BJ (cell line): ENCODE measurements at places on chromosomes 16 and 17.
A peak's percentile ranks its signal among the peaks of the same experiment; 100 is the strongest.

- DNase-seq = no peak
Measured at GRCh38 chr16:52577130-52577706, 30.3 kb upstream of the TOX3 start.

DNA sequence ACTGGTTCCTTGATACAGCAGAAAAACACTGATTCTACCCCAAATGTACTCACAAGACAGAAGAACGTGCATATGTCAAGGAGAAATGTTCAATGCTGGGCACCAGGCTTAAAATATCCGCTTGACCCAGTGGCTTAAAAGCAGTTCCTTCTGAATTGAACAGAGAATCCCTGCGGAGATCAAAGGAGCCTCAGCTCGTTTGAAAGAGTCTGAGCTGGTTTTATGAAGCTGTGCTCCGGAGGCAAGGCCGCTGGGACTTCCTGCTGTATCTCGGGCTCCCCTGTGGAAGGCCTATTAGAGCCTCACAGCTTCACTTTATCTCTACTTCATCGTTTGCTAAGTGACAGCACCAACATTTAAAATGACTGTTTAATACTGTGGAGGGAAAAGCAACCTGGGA, 2.2 kb downstream of the LMF1 start:
- no peak for DNase-seq

GRCh38 chr17:12637745-12638651, 27.7 kb upstream of the MYOCD start:
- DNase-seq = no peak

GRCh38 chr16:51439271-51439670, 288.2 kb upstream of the SALL1 start:
- DNase-seq = no peak

GRCh38 chr17:46141645-46142044, 51.6 kb downstream of the KANSL1 start:
- DNase-seq = no peak

DNA sequence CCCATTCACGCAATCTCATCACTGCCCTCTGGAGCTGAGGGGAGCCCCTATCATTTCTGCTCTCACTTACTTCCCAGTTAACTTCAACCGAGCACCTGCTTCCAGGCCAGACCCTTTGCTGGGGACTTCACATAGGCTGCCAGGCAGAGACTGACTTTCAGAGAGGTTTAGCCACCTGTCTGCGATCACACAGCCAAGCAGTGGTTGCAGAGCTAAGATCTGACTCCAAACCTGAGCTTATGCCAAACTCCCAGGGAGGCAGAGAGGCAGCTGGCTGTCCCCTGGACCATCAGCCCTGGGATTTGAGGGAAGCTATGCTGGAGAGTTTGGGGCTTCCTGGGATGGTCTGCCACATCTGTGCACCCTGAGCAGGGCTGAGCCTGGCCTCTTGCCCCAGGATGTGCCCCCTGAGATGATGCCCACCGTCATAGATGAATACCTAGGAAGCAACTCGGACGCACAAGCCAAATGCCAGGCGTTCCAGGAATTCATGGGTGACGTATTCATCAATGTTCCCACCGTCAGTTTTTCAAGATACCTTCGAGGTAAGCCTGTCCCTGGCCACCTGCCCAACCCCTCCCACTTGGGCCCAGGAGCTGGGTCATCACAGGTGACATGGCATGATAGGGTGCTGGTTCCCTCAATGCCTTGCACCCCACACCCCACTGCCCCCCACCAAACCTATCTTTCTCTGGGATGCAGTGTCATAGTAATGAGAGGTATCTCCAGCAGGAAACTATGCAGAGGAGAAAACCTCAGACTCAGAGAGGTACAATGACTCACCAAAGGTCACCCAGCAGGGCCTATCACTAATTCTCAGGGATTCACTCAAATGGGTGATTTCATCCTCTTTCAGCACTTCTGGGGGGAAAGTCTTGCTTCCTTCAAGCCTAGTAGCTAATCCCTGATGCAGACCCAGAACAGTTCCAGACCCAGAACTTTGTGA, 10.0 kb downstream of the CES3 start:
- no peak for DNase-seq

GRCh38 chr17:9071811-9072498, 50.6 kb downstream of the NTN1 start:
- no peak for DNase-seq

DNA sequence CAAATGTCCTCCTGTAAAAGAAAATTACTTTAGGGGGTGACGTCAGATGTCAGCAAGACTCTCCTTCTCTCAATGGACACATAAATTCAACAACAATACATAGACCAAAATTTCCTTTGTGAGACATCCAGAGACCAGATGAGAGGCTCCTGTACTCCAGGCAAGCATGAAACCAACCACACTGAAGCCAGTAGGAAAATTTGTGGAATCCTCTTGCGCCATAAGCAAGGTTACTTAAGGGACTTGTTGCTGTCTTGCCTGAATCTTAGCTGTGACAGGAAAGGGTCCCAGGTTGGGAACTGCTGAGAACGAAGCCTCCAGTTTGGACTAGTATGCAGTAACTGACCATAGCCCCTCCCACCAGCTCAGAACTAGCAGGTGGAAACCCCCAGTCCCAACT, 56.0 kb downstream of the CEP112 start:
- no peak for DNase-seq

- DNase-seq = no peak
Measured at GRCh38 chr16:23131036-23131435, 18.2 kb downstream of the USP31 start.

- DNase-seq = no peak
Measured at GRCh38 chr16:56604966-56605365, 3.4 kb upstream of the MT2A start.

- no peak for DNase-seq
Measured at GRCh38 chr17:20989481-20989880, 53.3 kb downstream of the USP22 start.

GRCh38 chr16:26729951-26730541, 336.7 kb upstream of the C16orf82 start:
- no peak for DNase-seq

DNA sequence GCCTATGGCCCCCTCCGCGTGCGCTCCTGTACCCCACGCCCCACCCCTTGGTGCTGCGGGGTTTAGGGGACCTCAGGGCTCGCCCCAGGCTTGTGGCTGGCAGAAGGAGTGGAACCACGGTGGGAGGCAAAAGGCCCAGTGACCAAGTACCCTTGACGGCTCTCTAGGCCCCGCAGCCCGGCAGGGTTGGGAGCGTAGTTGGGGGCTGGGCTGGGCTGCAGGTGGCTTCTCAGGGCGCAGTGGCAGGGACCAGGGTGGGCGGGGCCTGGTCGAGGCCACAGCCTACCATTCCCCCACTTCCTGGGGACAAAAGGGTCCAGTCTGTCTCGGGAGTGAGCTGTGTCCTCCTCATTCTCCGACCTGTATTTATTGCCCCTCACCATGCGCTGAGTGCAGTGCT, 124.9 kb downstream of the RBFOX3 start:
- no peak for DNase-seq

GRCh38 chr17:27563532-27563931, 67.5 kb upstream of the LGALS9 start:
- DNase-seq = no peak

GRCh38 chr17:43946781-43947180, 4.5 kb upstream of the PPY start:
- DNase-seq = no peak

- no peak for DNase-seq
Measured at GRCh38 chr17:52986056-52986662, 827.6 kb upstream of the CA10 start.

- peak; percentile 89 for DNase-seq
Measured at GRCh38 chr17:14737984-14738651, 437.2 kb downstream of the HS3ST3B1 start.

GRCh38 chr17:35191001-35191695, 3.0 kb downstream of the SLC35G3 start:
- no peak for DNase-seq

- no peak for DNase-seq
Measured at GRCh38 chr16:75660726-75661302, 13.2 kb downstream of the TERF2IP start.

- DNase-seq = no peak
Measured at GRCh38 chr17:17377071-17377967, 74.1 kb downstream of the NT5M start.

- no peak for DNase-seq
Measured at GRCh38 chr17:41593306-41593981, 6.7 kb upstream of the KRT14 start.

- DNase-seq = no peak
Measured at GRCh38 chr17:42509841-42510240, 26.2 kb upstream of the NAGLU start.

DNA sequence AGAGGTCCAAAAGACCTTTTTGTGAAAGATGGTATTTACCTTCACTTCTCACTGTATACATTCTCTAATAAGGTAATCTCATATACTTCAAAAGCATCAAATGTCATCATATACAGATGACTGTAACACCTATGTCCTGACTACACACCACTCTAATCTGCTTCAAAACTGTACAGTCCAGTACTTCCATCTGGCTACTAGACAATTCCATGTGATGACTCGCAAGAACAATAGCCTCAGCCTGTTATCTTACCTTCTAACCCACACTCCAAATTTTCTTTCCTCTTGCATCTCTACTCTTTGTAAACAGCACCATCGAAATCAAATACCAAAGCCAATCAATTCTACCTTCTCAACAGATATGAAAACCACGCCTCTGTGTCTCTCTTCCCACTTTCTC, 24.1 kb downstream of the MYO1D start:
- no peak for DNase-seq

- DNase-seq = no peak
Measured at GRCh38 chr17:27473748-27474609, 17.7 kb downstream of the KSR1 start.

- no peak for DNase-seq
Measured at GRCh38 chr17:41539071-41539492, 11.0 kb upstream of the KRT19 start.

- no peak for DNase-seq
Measured at GRCh38 chr17:75289832-75290337, 652 bp upstream of the SLC25A19 start.

GRCh38 chr17:62309396-62309795, 71.0 kb upstream of the EFCAB3 start:
- no peak for DNase-seq

DNA sequence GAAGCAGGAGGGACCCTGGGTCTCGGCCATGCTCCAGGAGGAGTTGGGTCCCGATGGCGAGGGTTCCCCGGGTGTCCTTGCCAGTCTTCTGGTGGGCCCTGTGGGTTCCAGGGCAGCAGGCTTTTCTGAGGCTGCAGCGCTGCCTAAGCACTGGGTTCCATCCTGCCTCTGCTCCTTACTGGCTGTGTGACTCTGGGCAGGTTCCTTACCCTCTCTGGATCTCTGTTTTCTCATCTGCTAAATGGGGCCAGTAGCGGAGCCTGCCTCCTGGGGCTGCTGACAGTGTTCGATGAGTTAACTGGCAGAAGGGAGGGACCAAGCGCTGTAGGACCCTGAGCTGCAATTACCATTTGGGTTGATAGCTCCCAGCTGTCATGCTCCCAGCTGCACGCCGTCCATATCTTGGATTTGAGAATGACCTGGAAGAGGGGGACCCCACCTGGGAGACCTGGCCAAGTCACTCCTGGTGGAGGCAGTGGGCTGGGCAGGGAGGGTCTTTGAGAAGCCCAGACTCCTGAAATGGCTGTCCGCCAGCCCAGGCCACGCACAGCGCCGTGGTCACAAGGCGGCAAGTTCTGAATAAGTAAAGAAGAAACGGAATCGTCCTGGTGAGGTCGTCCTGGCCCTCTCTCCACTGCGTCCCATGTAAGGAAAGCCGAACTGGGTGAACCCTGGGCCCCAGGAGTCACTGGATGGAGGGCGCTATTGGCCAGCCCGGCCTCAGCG, 47.2 kb upstream of the GSE1 start:
- no peak for DNase-seq

DNA sequence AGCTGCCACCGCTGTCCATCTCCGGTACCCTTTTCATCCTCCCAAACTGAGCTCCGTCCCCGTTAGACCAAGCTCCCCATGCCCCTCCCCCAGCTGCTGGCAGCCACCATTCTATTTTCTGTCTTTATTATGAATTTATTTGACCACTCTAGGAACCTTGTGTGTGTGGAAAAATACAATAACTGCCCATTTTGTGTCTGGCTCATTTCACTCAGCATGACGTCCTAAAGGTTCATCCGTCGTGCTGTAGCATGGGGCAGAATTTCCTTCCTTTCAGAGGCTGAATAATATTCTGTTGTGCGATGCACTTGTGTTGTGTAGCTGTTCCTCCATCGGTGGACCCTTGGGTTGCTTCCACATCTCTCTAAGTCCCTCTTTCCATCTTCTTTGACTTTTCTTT, 263.1 kb downstream of the SEC14L1 start:
- DNase-seq = no peak

GRCh38 chr17:31392856-31393748, 1.6 kb downstream of the RAB11FIP4 start:
- DNase-seq = no peak

- DNase-seq = no peak
Measured at GRCh38 chr17:77811521-77811920, 147.0 kb upstream of the TNRC6C start.

DNA sequence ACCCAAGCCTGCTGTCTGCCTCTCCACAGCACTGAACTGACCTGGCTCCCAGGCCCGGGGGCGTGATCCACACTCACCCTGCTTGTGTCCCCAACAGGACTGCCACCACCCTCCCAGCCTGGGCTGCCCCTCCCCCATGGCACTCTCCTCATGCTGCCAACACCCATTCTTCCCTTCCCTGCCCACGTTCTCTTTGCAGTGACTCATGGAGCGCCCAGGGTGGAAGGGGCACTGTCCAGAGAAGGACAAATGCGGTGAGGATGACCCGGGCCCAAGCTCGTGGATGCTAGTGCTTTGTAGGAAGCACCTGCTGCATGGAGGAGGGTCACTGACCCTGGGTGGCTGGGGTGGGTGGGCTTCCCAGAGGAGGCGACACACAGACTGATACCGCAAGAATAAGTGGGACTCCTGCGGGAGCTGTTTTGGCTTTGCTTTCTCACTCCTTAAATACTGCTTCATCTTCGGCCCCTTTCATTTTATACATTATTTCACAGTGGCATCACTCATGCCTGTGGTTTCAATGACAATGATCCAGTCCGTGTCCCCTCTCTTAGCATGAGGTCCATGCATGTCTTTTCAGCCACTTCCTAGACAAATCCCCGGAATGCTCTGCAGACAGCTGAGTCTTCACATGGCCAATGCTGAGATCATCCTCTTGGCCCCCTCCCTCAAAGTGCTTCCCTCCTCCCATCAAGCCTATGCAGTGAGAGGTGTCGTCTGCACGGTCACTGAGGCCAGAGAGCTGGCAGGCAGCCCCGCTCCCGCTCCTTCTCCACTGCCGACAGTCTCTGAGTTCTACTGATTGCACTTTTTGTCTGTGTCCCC, 17.6 kb downstream of the CDK5R1 start:
- DNase-seq = peak; percentile 31

DNA sequence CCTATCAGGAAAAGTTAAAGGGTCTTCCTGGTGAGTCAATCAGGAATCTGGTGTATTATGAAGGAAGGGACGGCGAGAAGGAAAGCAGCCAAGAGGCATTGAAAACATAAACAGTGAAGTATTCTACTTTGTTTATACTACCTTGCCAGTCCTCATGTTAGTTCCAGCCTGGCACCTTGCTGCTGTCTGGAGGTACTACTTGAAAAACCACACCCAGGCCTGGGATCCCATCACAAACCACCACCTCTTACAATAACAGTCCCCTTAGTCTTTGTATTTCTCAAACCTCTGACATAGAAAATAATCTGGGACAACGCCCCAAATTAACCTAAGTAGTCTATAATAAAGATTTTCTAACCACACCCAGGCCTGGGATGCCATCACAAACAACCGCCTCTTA, 676.7 kb upstream of the SOX9 start:
- DNase-seq = no peak
